ENCODE measurements at places on chromosomes 7 and 10.

DNA sequence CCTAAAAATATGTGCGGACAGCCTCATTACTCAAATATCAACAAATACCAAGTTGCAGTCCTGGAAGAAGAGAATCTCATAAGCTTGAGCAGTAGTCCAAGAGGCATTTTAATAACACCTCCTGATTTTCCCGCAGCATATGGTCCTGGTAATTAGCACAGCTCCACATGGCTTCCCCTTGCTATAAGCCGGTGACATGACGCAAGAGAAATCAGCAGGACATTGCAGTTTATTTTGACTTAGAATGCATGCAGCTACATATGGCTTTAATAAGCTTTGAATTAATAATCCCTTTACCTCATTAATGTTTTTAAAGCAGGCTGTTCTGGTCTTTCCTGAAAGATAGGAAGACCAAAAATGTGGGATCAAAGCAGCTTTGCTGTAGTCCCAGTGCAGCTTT lies 137.6 kb downstream of the RAMP3 start:
- no peak for DNase-seq

GRCh38 chr10:12406764-12407400 lies 57.5 kb downstream of the CAMK1D start:
- no peak for DNase-seq

GRCh38 chr10:20991526-20991925 lies 94.4 kb upstream of the NEBL start:
- DNase-seq = no peak

DNA sequence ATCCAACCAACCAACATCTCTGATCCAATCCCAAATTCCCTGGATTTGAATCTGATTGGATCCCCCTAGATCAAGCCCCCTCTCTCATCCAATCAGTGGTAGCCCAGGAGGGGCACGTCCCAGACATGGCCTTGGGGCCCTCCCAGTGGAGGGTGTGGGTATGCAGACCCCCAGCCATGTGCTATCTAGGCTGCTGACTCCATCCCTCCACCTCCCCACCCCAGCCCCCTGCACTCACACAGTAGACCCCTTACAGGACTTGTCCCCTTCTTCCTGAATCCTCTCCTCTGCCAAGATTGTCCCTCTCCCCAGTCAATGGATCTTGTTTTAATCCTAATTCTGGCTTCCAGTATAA lies 153.4 kb downstream of the OAT start:
- no peak for DNase-seq

GRCh38 chr10:44326474-44327030 lies 58.3 kb downstream of the CXCL12 start:
- DNase-seq = no peak

DNA sequence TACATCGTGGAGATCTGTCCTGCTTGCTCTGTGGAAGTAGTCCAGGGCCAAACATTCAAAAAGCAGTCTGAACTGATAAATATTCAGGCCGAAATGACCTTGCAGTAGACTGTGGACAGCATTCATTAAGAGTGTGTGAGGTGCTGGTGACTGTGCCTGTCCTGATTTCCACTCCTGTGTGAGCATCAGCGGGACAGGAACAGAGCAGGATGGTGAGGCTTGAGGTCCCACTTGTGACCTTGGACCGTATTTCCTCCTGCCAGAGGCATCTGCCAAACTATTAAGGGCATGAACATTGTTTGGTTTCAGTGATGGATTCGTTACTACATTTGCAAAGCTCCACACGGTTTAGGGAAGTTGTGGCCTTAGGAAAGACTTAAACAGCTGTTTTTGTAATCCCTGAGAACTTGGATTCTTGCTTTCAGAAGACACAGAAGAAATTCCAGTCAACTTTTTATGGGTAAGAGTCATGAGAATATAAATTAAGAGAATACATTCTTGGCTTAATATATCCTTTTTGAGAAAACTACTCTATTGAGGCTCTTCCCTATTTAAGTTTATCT lies 32.8 kb downstream of the CCNY start:
- DNase-seq = peak; percentile 44

DNA sequence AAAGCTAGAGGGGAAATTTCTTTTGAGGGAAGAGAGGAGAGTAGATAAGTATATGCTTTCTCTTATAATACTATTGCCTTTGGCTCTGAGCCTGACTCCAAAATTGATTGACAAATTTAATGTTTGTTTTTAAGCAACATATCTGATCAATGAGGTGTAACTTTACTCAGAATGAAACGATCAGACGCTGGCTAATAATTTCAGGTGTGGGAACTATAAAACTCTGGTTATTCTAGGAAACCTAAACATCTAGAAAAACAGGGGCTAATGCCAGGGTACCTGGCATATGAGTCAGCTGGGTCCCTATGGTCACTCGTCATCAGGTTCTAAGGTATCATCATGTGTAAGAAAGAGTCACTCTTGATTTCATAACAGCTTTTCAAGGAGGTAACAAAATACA lies 139.7 kb downstream of the ATE1 start:
- DNase-seq = no peak

DNA sequence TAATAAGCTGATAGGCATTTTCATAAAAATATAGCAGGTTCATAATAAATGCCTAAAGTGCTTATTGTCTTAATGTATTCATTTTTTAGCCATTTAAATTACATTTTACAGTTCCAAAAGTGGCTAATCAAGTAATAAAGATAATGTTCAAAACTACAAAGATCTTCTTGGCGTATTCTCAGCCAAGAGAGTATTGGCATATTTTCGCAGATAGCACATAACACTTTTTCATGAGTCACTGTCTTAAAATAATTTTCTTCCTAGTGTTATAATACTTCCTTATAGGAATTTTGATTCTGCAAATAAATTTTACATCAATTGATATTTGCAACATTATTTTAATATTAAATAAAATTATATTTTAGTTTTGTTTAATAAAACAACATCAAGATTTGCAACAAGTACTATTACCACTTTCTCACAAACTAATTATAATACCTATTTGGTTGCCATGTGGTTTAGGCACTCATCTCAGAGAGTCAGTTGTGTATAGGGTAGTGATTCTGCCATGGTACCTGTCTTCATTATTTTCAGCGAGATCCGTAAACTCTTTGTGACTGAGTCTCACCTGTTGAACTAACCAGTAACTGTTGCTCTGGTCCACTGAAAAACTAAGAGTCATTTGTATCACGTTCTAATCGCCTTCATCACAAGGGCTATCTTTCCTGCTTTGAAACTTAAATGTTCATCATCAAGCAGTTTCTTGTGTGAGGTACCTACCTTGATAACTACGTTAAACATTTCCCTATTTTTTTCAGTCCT lies 152.5 kb upstream of the AKR1E2 start:
- DNase-seq = no peak

GRCh38 chr7:41437257-41438196 lies 265.4 kb downstream of the INHBA start:
- DNase-seq = no peak

- no peak for DNase-seq
Measured at GRCh38 chr10:129279446-129280154, 187.4 kb upstream of the MGMT start.

- no peak for DNase-seq
Measured at GRCh38 chr7:70322856-70323255, 724.6 kb downstream of the AUTS2 start.

GRCh38 chr7:140478246-140479061 lies 851 bp downstream of the MKRN1 start:
- DNase-seq = peak; percentile 51

DNA sequence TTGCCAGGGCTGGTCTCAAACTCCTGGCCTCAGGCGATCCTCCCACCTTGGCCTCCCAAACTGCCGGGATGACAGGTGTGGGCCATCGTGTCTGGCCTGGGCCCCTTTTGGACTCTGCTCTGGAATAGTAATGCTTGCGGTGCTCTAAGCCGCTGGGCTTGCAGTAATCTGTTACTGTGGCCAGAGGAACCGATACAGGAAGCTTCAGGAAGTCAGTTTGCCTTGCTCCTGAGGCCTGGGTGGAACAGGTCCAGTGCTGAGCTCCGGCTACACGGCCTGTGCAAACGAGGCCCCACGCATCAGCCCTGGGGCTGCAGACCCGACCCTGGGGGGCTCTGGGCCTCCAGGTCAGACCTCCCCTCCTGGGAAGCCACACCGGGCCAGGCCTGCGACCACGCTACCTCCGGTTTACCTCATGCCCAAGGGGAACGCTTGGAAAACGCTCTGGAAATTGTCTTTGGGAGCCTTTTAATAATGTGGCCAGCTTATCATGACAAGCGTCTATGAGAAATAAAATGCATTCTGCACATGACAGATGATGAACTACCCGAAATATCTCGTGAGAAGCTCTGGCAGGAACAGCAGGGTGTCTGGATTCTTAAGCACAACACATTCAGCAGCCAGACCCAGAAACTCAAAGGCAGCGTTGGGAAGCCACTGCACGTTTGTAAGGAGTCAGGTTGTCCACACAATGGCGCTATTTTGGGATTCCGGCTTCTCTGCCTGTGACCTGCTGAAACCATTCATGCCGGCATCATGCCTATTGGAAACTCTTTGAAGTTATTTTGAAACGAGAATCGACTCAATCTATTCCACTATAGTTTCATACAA lies 10.1 kb upstream of the ADAP1 start:
- peak; percentile 34 for DNase-seq

- peak; percentile 8 for DNase-seq
Measured at GRCh38 chr10:114206902-114207301, 27.7 kb downstream of the TDRD1 start.

DNA sequence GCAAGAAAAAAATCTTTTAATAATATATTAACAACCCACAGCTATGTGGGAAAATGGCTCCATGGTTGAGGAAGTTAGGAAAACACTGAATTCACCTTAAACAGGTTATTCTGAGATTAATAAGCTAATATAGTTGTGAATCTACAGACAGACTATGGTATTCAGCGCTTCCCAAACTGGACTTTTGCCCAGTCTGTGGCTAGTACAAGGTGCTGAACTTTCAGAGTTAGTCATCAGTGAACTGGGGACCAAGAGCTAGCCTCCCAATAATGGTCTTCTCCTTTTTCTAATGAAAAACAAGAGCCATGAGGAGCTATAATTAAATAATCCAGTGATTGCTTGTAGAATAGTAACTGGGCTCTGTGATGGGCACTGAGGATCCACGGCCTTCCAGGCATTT lies 65.3 kb downstream of the FRMPD2 start:
- no peak for DNase-seq

- DNase-seq = no peak
Measured at GRCh38 chr10:110041479-110041829, 33.7 kb downstream of the ADD3 start.

DNA sequence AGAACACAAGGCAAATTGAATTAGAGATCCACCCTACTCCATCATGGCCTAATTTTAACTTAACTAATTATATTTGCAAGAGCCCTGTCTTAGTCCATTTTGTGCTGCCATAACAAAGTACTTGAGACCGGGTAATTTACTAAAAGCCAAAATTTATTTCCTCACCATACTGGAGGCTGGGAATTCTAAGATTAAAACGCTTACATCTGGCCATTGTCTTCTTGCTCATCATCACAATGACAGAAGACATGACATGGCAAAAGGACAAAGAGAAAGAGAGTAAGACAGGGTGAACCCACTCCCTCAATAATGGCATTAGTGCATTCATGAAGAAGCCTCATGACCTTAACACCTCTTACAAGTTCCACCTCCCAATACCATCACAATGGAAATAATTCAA lies 1068.6 kb downstream of the DNAJB9 start:
- no peak for DNase-seq

- DNase-seq = no peak
Measured at GRCh38 chr10:96478355-96478754, 35.4 kb downstream of the TLL2 start.

GRCh38 chr7:108324053-108325038 lies 131.9 kb downstream of the NRCAM start:
- no peak for DNase-seq

DNA sequence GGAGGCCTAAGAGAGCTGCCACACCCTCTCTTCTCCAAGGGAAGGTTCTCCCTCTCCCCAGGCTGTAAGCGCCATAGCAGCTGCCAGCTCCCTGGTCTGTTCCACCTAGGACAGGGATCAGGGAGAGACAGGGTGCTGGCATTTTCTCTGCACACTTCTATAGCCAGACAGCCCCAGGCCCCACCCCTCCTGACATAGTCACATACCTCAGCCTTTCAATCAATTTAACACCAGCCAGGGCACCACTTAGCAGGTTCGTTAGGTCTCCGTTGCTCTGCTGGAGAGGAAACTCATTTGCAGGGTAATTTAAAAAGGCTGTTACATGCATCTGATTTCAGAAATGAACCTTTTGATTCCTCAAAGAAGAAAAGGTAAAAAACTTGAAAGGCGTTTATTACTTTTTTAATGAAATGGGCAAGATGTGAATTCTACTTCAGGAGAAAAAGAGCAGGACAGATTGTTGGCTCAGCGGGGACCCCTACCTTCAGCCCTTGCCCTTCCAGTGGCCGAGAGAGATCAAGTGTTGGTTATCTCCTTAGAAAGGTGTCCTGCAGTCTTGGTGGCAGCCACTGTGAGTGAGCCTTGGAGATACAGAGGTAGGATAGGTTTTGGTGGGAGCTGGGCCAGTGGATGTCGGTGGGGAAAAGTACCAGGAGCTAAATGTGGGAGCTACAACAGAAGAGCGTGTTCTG lies 180.5 kb upstream of the GALNT17 start:
- no peak for DNase-seq

DNA sequence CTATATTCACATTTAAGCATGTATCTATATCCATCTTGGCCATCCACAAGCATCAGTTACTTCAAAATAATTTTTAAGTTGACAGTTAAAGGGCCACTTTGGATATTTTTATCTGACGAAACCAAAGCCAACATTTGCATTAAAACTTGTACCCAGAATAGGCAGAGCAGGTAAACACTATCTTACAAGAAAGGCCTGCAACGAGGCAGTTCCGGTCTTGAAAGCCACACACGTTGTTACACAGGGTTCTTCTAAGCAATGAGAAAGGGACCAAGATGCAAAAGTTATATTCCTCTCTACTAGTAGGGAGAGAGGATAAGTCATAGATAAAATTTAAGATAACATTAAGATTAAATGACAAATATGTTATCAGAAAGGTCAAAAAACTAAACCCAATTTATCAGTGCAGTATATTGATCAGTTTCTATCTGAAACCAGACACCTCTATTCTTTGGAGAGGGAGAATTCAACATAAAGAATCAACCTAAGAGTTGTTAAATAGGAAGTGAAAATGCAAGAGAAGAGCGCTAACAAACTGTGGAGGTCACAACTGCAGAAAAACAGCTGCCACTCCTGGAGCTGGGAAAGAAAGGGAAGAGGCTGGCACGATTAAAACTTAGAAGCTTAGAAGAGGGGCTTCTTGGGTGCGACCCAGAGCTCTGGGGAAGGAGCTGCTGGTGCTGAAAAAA lies 701.3 kb downstream of the TNS3 start:
- no peak for DNase-seq

GRCh38 chr7:28503396-28503795 lies 91.1 kb downstream of the CREB5 start:
- DNase-seq = no peak

GRCh38 chr10:109358325-109358724 lies 565.0 kb downstream of the XPNPEP1 start:
- DNase-seq = peak; percentile 37

- no peak for DNase-seq
Measured at GRCh38 chr7:152014722-152015121, 10.8 kb upstream of the GALNT11 start.

GRCh38 chr10:123906884-123907652 lies 15.5 kb upstream of the CPXM2 start:
- no peak for DNase-seq

- DNase-seq = no peak
Measured at GRCh38 chr7:132872034-132872433, 209.9 kb downstream of the CHCHD3 start.
